ENCODE measurements at places on chromosomes 2 and 18.

DNA sequence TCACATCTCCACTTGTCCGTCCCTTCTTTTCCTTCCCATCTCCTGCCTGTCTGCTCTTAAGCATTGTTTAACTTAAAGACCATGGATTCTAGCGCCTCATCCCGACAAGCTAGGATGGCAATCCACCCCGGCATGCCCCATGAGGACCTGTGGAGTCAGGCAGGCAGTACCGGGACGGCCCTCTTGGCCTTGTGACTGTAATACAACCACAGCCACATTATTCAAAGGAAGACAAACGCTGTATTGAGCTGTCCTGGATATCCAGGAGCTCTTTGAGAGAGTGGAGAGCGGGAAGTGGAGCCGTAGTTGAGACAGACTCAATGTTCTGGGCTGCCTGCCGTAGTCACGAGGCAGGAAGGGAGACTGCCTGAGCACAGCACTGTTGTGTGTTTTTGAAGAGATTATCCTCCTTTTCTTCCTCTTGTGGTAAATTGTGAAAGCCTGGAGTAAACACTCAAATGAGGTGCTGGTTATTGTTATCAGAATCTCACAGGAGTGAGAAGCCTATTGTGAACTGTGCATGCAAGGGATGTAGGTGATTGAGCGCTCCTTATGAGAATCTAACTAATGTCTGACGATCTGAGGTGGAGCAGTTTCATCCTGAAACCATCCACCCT, 929.8 kb upstream of the CNTNAP5 start:
- no peaks in the 10 kb centered on the region for H3K4me1 ChIP-seq
- no peak for DNase-seq
- no peaks in the 10 kb centered on the region for H3K36me3 ChIP-seq

DNA sequence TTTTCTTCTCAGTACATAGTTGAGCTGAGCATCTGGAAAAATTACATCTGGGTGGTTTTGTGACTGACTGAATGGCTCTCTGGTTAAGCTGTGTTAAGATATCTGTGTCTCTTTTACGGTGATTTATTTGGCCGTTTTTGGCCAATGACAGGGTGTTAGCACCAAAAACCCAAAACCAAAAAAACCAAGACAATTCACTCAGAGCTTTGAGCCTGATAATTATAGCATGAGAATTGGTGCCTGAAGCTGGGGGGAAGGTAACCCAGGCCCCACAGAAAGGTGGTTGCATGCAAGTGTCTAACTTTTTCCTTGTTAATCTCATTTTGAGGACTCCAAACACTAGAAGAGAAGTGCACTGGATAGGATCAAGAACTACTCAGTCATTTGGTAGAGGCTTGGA, 4.5 kb downstream of the CD28 start:
- H3K27me3 ChIP-seq = no peaks in the 10 kb centered on the region
- H3K27ac ChIP-seq = no peak overlapping the region
- H3K4me3 ChIP-seq = no peak overlapping the region
- DNase-seq = no peak

GRCh38 chr2:24824966-24825882, 32.0 kb downstream of the CENPO start:
- H3K27ac ChIP-seq = no peak overlapping the region
- H3K36me3 ChIP-seq = peaks cover 54% of the 10 kb centered on the region
- no peak for DNase-seq
- peaks cover 3% of the 10 kb centered on the region for H3K27me3 ChIP-seq

- no peak overlapping the region for H3K4me3 ChIP-seq
- no peaks in the 10 kb centered on the region for H3K36me3 ChIP-seq
- no peak overlapping the region for H3K27ac ChIP-seq
- peaks cover 7% of the 10 kb centered on the region for H3K27me3 ChIP-seq
- no peaks in the 10 kb centered on the region for H3K4me1 ChIP-seq
Observed at GRCh38 chr2:160791884-160792283, 298.3 kb upstream of the RBMS1 start.

- peak overlapping the region; percentile 58 for H3K27ac ChIP-seq
- no peak for DNase-seq
- H3K27me3 ChIP-seq = peaks cover 3% of the 10 kb centered on the region
Observed at GRCh38 chr2:54945391-54946219, 104.6 kb downstream of the RTN4 start.

GRCh38 chr2:162184359-162184758, 32.3 kb upstream of the GCG start:
- H3K4me3 ChIP-seq = no peak overlapping the region
- H3K4me1 ChIP-seq = no peaks in the 10 kb centered on the region
- H3K27me3 ChIP-seq = no peaks in the 10 kb centered on the region
- H3K27ac ChIP-seq = no peak overlapping the region

DNA sequence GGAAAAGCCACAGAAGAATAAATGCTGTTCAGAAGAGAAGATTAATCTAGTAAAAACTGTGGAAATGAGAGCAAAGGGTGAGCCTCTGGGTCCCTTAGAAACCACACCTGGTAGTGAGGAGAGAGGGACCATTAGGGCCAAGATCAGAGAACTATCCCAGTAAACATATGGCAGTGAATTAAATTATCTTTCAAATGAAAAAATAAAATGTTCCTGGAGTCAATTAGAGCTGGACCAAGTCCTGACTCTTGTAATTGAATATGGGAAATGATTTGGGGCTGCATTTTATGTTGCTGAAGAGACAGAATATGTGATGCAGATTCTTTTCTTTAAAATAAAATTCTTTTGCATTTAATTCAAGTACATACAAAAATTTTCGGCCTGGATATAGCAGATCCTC, 62.2 kb upstream of the PAX3 start:
- H3K27me3 ChIP-seq = no peaks in the 10 kb centered on the region
- no peak overlapping the region for H3K4me3 ChIP-seq
- no peaks in the 10 kb centered on the region for H3K36me3 ChIP-seq
- H3K27ac ChIP-seq = no peak overlapping the region

- H3K27ac ChIP-seq = no peak overlapping the region
- no peaks in the 10 kb centered on the region for H3K36me3 ChIP-seq
- DNase-seq = no peak
- peaks cover 10% of the 10 kb centered on the region for H3K27me3 ChIP-seq
- no peak overlapping the region for H3K4me3 ChIP-seq
Observed at GRCh38 chr2:220246386-220246785, 619.0 kb downstream of the SLC4A3 start.

GRCh38 chr2:32969444-32970162, 22.9 kb downstream of the LTBP1 start:
- peaks cover 55% of the 10 kb centered on the region for H3K36me3 ChIP-seq
- DNase-seq = no peak
- no peaks in the 10 kb centered on the region for H3K27me3 ChIP-seq
- H3K4me1 ChIP-seq = no peaks in the 10 kb centered on the region

DNA sequence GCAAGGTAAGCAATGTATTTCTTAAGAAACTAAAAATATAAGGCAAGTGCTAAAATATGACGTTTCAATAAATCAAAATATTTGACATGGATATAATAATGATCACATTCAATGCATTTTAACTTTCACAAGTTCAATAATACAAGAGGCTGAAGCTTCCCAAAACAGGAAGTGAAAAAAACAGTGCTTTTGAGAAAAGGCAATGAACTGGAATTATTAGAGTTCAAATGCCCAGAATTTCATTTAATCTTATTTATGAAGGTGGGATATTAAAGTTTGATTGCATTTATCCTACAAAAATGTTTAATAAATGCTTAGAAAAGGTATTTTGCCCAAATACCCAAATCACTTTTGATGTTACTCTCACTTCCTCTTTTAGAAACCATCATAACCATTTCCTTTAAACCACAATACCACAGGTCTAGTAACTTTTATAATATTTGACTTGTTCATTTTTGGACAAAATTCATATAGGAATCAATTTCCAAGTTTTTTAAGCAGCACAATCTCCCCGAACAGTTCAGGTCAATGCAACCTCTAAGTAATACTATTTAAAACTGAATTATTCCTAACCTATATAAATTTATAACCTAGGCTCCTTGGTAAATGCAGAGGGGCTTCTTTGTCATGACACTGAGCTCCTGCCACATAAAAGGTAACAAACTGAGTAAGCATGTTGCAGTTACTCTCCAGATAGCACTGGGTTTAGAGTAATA, 2.1 kb downstream of the NCKAP1 start:
- H3K27me3 ChIP-seq = peaks cover 12% of the 10 kb centered on the region
- H3K4me1 ChIP-seq = peaks cover 56% of the 10 kb centered on the region
- H3K4me3 ChIP-seq = peak overlapping the region; percentile 87
- DNase-seq = no peak
- no peaks in the 10 kb centered on the region for H3K36me3 ChIP-seq
